ENCODE measurements at places on chromosomes 4 and X.

- peak; percentile 38 for DNase-seq
Observed at GRCh38 chrX:136047969-136048368, 62.7 kb downstream of the SLC9A6 start.

GRCh38 chr4:6076391-6076790 is 58.2 kb upstream of the C4orf50 start:
- no peak for DNase-seq

DNA sequence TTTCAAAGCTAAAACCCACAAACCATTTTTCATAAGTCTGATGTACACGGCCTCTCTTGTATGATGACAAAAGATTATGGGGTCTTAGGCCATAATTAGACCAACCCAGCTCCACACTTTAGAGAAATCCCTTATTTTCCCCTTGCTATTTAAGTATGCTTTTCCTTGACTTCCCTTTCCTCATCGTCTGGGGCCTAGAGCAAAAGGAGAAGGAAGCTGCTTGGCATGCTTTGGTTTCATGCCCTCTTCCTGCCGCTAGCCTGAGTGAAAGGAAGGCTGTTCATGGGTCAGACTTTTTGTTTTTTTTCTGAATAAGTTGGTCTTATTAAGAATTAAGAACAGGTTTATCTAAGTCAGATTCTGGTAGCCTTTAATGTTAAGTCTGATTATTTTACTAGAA is 10.6 kb upstream of the RASGEF1B start:
- DNase-seq, result no peak

- DNase-seq, result no peak
Observed at GRCh38 chr4:28313729-28314713, 1453.4 kb downstream of the STIM2 start.

DNA sequence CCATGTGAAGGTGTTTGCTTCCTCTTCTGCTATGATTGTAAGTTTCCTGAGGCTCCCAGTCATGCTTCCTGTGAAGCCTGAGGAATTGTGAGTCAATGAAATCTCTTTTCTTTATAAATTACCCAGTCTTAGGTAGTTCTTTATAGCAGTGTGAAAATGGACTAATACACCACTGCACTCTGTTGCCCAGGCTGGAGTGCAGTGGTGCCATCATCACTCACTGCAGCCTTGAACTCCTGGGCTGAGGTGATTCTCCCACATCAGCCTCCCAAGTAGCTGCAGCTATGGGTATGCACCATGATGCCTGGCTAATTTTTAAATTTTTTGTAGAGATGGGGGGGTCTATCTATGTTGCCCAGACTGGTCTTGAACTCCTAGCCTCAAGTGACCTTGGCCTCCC is 15.8 kb upstream of the IGFBP7 start:
- no peak for DNase-seq

GRCh38 chr4:181559637-181560036 is 683.6 kb upstream of the TENM3 start:
- DNase-seq, result no peak

DNA sequence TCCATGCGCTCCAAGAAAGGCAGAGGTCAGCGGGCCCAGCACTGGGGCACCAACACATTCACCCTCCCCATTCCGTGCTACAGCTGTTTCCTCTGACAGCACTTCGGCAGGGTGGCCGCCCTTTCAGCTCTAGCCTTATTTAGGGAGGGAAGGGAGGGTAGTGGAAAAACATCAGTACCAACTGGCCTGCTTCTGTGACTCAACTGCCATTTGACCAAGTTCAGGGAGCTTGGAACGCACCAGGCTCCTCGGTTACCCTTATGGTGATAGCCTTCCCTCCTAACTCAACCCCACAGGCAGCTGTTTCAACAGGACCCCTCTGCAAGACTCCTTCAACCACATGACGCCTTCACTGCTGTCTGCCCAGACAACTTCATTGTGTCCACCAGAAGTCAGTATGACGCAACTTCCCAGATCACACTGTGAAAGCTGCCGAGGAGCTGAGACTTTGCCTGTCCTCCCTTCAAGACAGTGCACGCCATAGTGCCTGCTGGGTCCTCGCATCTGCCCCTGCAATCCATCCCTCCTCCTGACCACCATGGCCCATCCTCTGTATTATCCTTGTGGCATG is 132.2 kb downstream of the AFAP1 start:
- no peak for DNase-seq

DNA sequence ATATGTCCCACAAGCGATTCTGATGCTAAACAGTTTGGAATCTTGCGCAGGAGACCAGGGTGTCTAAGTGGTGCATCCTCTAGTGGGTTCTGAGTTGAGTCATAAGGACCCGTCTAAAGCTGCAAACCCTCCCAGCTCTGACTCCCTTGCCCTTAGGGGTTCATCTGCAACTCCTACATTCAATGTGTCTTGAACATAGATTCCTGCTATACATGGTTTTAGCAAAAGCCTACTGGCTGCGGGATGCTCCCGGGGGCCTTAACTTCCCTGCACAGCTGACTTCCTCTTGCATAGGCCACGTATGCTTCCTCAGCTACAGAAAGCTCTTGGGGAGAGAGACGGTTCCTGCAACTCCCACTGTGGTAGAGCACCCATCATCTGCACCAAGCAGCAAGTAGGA is 236.7 kb downstream of the EVC2 start:
- no peak for DNase-seq

DNA sequence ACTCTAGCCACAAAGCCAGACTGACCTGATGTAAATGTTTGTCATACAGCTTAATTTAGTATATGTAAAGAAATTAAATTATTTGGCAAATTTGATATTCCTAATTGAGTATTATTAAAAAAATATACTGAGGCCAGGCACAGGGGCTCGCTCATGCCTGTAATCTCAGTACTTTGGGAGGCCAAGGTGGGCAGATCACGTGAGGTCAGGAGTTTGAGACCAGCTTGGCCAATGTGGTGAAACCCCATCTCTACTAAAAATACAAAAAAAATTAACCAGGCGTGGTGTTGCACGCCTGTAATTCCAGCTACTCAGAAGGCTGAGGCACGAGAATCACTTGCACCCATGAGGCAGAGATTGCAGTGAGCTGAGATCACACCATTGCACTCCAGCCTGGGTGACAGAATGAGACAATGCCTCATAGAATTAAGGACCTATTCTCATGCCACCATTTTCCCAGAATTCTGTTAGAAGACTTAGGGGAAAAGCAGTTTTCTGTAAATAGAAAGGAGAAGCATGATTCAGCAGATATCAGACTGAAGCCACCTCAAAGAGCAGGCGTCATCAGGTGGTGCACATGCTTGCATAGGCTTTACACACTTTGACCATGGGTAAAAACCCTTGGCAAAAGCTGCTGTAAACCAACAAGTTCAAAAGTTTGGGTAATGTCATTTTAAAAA is 6.1 kb downstream of the UBQLN2 start:
- no peak for DNase-seq

DNA sequence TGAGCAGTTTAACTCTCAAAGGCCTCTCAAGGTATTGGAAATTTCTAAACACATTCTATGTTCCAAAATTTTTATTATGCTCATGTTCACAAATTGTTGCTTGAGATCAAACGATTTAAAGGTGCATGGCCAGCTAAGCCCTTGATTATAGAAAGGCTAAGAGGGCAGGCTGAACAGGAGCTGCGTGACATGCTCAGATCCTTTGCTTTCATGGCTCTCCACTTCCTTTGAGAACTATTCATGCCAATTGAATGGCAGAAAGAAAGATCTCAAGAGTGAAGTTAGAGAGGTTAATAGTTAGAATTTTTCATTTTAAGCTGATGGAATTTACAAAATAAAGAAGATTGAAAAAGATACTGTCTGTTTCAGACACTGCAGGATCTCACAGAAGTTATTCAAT is 594 bp downstream of the LRIT3 start:
- DNase-seq, result no peak

DNA sequence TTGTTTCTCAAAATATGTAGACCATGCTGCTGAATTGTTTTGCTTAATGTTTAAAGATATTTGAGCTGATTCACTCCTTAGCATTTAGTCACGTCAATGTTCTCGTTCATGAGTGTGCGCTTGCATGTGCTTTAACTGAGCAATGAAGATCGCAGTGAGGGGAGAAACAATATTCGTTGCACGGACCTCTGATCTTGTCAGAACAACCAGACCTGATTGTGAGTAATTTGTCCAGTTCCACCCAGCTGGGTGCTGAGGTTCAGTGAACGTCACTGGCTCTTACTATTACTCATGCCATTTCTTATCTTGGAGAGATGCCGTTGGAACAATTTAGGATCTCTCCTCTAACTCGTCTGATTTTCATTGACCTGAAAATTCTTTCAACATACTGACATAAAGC is 15.0 kb upstream of the PRKX start:
- peak; percentile 62 for DNase-seq

GRCh38 chr4:6574747-6575502 is at the start of gene MAN2B2:
TSS of gene MAN2B2 (plus strand) at chr4:6575189. CDS start at chr4:6575211, 22 bp downstream.
- peak; percentile 69 for DNase-seq

- no peak for DNase-seq
Observed at GRCh38 chr4:4922441-4922840, 63.0 kb downstream of the MSX1 start.

DNA sequence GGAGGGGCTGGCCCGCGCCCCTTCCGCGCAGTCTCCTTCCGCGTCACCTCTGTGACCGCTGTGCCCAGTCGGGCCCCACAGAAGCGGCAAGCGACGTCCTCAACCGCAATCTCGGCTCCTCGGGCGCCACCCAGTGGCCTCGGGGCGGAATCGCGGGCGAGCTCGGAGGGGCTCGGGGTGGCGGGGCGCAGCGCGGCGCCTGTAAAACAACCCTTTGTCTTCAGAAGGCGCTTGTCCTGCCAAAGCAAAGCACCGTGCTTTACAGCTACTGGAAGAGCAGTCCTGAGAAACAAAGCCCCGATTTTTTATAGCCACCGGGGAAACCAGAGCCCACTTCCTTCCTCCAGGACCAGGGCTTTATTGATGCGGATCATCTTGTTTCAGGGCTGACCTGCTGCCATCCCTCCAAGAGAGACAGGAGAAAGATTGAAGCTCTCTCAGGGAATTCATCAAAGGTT is 37.3 kb upstream of the CDKN2AIP start:
- DNase-seq, result peak; percentile 69

DNA sequence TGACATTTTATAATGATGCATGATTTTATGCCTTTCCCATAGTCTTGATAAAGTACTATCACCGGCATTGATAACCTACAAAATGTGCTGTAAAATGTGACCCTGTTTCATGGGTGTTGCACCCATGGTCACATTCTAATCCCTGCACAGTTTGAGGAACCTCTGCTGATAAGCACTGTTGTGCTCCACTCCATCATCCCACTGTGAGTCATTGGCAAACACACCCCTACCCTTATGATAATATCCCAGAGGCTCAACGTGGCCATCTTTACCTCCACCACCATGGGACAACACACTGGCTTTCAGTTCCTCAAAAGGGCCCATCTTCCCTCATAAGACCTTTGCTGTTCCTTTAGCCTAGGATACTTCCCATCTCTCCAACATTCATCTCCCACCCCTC is 32.0 kb upstream of the SGMS2 start:
- no peak for DNase-seq

GRCh38 chr4:65918212-65918611 is 247.9 kb upstream of the EPHA5 start:
- no peak for DNase-seq

DNA sequence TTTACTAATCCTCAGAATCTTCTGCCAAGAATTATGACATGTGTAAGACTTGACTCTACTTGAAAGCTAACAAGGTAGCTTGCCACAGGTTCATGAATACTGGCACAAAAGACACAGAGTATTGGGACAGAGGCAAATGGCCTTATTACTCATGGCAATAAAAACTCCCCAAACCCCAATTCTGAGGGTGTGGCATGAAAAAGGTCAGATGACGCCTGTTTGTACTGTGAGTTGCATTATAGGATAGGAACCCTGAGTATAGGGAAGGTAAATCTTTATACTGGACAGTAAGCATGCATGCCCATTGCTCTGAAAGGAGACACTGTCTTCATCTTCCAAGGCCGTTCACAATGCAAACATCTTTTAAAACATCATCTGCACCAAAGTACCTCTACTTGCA is 600.0 kb downstream of the IL1RAPL1 start:
- DNase-seq, result no peak

DNA sequence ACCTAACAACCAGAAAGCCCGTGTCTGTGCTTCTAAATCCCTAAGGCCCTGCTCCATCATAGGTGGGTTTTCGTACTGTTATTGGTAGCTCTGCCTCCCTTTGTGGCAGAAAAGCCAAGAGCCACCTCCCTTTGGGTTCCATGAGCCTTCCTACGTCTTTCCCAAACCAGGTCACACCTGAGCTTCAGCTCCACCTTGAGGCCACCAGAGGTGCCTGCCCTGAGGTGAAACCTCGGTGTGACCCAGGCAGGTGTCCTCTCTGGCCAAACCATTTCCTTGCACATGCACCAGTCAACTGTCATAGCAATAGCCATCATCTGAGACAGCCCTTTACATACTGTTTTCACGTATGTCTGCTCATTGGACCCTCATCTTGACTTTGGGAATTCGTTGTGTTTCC is 188.0 kb upstream of the RBPJ start:
- no peak for DNase-seq

GRCh38 chr4:154231806-154232478 is 259.7 kb downstream of the DCHS2 start:
- DNase-seq, result no peak

DNA sequence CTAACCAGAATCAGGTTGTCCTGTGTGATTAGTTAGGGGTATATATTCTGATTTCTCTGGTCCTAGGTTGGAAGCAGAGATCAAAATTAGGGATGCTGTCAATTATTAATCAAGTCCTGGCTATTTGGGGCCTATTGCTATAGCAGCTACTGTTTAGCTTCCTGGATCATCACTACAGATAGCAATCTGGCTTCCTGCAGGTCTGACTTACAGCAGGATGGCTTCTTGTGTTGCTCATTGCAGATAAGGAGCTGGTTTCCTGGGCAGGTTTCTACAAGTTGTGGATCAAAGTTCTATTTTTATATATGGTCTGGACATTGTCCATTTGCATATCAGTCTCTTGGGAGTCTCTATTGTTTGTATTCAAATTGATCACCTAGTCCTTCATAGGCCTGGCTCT is 57.7 kb upstream of the C4orf54 start:
- DNase-seq, result no peak

- no peak for DNase-seq
Observed at GRCh38 chrX:131058136-131058868, at the start of gene ARHGAP36. TSS of gene ARHGAP36 (plus strand) at chrX:131058346. CDS start at chrX:131081666, 23,320 bp downstream.

GRCh38 chr4:13553081-13553480 is 8.8 kb upstream of the NKX3-2 start:
- no peak for DNase-seq

- DNase-seq, result no peak
Observed at GRCh38 chrX:21132686-21133393, 241.4 kb upstream of the CNKSR2 start.

- DNase-seq, result no peak
Observed at GRCh38 chrX:69142788-69143469, 22.3 kb downstream of the PJA1 start.

DNA sequence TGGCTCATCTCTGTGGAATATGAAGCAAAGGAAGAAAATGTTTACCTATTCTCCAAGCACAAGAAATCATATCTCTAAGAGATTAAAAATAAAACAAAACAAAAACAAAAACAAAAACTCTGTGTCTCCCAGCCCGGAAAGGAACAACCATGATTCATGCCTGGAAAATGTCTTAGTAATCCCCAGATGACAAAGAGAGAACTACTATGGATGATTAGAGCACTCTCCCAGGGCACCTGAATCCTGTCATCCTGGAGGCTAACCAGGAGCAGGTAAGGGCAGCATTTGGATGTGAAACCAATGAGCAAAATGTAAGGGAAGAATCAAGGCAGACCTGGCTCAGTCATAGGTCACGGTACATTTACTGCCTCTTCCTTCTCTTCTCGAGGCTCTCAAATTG is 1.7 kb upstream of the AKAP4 start:
- DNase-seq, result peak; percentile 6

GRCh38 chr4:891747-892146 is 40.4 kb downstream of the GAK start:
- DNase-seq, result peak; percentile 18

- no peak for DNase-seq
Observed at GRCh38 chrX:153382563-153383482, 18.3 kb downstream of the PNMA6E start.

All from choroid plexus epithelial cell (primary cell).